ENCODE measurements at places on chromosomes 13 and 19.

GRCh38 chr13:112161521-112162301, 94.8 kb downstream of the SOX1 start:
- no peak for DNase-seq

DNA sequence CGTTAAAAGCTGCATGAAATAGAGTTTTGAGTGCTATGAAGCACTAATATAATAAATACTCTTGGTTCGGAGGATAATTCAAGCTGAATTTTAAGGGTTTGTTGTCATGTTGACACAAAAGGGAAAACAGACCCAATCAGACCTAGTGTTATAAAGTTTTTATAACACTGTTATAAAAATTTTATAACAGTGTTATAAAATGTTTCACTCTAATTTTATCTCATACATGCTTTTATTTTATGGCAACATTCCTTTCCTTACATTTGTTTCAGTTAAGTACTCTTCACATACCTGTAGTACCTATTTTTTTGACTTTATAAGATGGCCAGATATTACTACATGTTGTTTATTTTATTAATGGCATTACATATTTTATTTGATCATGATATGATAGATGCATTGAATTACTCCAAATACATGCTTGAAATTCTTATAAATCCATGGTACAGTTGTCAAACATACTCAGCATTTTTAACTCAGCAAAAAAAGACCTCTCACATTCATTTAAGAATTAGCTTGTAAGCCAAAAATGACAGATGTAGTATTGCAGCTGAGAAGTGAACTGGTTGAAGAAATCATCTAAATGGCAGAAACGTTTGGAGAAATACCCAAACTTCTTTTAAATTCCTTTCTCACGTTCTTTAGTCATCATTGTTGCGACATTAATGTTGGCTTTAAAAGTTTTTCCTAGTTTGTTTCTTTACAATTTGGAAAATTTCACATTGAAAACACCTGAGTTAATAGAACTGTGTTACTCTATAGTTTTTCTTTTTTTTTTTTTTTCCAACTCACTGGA, 104.5 kb downstream of the PIBF1 start:
- DNase-seq = no peak

DNA sequence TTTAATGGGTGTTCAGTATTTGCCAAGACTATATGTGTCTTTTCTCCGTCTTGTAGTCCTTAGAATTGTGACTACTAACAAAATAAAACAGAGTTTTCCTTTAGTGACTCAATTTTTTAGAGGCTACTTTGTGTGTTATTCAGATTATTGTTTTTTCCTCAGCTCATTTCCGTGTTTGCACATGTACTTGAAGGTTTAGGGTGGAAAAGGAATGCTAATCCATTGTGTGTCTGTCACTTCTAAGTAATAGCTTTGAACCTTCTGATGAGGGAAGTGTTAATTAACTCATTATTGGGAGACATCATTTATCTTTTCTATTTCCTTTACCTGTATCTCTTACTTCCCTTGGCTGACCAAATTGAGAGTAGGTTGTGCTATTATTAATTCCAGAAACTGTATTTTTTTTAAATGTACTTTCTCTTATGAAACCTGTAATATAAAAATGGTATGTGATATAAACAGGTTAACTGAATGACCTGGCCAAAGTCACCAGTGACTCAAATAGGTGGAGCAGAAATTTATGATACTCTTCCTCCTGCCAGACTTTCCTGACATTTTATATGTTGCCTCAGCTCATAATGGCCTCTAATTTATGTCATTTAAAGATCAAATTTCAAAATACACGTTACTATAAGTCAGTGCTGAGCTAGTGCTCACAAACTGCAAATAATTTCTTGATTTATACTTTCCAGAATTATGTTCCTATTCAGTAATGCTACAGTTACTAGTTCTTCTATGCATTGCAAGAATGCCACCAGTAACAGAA, 88.8 kb downstream of the LMO7 start:
- DNase-seq = peak; percentile 10

- DNase-seq = no peak
Observed at GRCh38 chr13:67664502-67664901, 434.4 kb upstream of the PCDH9 start.

DNA sequence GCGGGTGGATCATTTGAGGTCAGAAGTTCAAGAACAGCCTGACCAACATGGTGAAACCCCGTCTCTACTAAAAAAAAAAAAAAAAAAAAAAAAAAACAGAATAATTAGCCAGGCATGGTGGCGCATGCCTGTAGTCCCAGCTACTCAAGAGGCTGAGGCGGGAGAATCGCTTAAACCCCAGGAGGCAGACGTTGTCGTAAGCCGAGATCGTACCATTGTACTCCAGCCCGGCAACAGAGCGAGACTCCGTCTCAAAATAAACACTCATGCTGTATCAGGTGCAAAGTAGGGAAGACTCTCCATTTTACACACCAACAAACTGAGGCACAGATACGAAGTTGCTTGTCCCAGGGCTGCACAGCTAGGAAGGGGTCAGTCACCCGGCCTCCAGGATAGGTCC, 15.6 kb downstream of the TLE6 start:
- no peak for DNase-seq

DNA sequence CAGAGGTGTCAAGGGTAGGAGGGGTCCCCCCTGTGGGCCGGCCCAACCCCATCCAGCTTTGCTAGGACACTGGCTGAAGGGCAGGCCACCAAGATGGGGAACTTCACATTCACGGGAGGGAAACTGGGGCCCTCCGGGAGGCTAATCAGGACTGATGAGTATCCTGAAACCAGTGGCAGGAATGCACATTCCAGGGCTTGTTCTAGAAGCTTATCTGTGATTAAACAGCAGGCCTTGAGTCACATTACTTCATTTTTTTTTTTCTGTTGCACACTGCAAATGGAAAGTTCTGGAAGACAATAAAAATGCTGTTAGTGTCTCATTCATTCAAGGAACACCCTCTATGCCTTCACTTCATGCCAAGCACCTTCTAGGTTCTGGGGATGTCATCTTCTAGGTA, 15.5 kb upstream of the SIGLEC11 start:
- DNase-seq = no peak

- peak; percentile 94 for DNase-seq
Observed at GRCh38 chr19:40348125-40348913, at the start of the genes C19orf47 and PLD3. Gene C19orf47 (minus strand): TSS chr19:40348397. CDS start chr19:40341857, 6,540 bp downstream. Gene PLD3 (plus strand): TSS chr19:40348695. CDS start chr19:40366484, 17,789 bp downstream.

DNA sequence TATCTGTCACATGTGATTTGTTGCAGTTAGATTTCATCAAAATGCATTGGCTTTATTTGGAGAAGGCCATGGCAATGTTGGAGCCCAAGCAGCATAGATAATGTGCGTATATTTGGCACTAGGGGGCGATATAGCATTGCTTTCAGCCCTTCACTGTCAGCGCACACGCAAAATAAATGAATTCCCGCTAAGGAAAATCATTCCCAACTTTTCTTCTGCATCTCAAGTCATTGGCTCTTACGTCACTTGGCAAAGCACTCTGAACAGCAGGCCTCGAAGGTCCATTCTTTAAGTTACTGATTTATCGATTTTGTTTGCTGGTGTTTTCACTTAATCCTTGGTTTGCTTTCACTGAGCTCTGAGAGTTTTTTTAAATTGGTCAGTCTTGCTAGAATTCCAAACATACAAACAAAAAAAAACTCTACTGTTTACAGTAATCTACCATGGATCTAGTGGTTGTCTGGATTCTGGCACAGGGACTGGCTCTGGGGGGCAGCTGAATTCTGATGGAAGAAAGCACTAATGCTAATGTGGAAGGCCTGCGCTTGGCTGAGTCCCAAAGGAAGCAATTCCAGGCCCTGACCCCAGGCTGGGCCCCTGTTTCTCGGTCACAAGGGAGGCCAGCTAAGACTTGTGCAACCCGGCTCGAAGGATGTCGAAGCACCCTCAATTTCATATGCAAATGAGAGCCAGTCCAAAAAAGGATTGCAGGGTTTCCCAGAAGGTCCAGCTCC, 97.7 kb upstream of the IPO5 start:
- DNase-seq = peak; percentile 79

- peak; percentile 36 for DNase-seq
Observed at GRCh38 chr19:12723381-12723640, 421 bp downstream of the TNPO2 start.

GRCh38 chr13:32530841-32531253, 7.7 kb downstream of the N4BP2L2 start:
- DNase-seq = no peak

DNA sequence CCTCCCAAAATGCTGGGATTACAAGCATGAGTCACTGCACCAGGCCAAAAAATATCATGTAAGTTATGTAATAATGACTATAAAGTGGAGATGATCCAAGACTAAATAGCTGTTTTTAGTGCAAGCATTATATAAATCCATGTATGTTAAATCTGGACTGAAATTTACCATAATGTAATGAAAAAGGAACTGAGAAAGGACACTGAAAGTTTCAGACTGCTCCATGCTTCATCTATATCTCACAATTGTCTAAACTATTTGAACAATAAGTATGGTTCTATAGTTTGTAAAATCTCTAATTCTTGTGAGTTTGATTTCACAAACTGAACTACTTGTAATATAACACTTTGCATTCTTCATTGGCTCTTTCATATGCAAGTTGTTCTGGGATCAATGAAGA, 2299.5 kb downstream of the PCDH9 start:
- DNase-seq = no peak

GRCh38 chr13:84946192-84946591, 853.0 kb downstream of the SLITRK6 start:
- no peak for DNase-seq

- DNase-seq = no peak
Observed at GRCh38 chr13:113950451-113951245, 23.2 kb downstream of the C13orf46 start.

- DNase-seq = peak; percentile 38
Observed at GRCh38 chr19:15288146-15288963, 44.0 kb downstream of the BRD4 start.

DNA sequence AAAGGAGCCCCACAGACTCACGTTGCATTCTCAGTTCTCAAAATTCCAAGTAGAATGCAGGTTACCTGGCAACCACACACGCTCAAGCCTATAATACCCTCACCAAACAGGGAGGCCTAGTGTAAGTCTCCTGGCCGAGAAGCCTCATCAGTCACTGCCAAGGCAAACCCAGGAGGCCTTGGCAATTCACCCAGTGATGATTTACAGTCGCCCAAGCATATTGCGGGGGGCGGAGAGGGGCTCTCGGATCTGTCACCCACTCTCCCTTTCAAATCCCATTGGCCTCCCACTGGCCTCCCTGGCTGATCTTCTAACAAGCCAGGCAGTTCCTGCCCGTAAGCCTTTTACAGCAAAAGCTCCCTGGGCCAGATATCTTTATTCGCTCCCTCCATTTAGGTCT, 1.1 kb downstream of the AKAP8L start:
- no peak for DNase-seq

GRCh38 chr19:48644839-48645619, 958 bp downstream of the CA11 start:
- DNase-seq = peak; percentile 73

GRCh38 chr13:73578251-73578875, 519.6 kb downstream of the KLF5 start:
- no peak for DNase-seq

DNA sequence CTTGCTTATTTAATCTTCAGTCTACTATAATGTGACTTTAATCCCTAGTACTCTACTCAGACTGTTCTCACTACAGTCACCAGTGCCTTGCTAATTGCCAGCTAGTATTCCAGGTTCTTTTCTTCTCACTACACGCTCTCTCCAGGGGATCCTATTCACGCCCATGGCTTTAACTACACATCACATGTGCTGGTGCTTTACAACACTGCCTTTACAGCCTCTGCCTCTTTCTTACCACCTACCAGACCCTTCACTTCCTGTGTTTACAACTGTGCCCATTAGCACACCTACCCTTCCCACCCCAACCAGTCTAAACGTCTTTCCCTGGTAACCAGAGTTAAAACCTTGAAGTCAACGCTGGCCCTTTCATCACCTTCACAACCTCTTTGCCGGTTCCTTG, 249.5 kb downstream of the DNAJC15 start:
- DNase-seq = no peak

DNA sequence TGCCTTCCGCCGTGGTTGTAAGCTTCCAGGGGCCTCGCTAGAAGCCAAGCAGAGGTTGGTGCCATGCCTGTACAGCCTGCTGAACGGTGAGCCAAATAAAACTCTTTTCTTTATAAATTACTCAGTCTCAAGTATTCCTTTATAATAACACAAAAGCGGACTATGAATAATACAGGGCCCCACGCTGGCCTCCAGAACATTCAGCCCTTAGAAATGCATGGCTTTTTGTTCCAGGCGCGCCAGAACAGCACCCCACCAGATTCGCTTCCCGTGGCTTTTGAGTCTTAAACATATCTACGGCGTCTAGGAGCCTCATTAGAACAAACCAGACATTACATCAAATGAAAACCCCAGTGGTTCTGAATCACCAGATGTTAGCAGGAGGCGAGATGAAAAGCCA, 75.1 kb downstream of the SLC15A1 start:
- DNase-seq = no peak

- no peak for DNase-seq
Observed at GRCh38 chr19:7993560-7993959, 11.9 kb downstream of the ELAVL1 start.

GRCh38 chr13:92265408-92265807, 867.0 kb downstream of the GPC5 start:
- DNase-seq = no peak

DNA sequence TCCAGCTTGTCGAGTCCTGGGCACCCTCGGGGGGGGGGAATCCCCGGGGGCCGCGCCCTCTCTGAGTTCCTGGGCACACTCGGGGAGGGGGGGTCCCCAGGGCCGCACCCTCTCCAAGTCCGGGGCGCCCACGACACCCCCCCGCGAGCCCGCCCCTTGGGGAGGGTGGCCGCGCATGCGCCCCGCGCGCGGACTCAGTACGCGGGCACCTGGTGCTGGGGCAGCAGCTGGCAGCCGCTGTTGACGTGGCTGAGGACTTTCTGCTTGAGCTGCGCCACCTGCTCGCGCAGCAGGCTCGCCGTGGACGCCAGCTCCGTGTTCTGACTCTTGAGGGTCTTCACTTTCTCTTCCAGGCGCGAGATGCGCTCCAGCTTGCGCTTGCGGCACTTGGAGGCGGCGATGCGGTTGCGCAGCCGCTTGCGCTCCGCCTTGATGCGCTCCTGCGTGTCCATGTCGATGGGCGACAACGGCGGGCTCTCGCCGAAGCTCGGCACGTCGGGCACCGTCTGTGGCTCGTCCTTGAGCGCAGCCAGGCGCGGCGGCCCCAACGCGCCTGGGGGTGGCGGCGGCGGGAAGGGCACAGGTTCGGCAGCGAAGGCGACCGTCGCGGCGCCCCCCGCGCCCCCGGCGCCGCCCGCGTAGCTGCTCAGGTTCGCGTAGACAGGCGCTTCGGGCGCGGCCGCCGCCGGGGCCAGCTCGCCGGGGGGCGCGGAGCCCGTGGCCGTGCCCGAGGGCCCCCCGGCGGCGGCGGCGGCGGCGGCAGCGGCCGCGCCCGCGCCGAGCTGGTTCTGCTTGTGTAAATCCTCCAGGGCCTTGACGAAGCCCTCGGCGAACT, 958 bp downstream of the JUND start:
- DNase-seq = peak; percentile 68

- DNase-seq = no peak
Observed at GRCh38 chr13:94309997-94310855, 169.3 kb downstream of the DCT start.

GRCh38 chr13:95546919-95547318, 5.6 kb upstream of the CLDN10 start:
- DNase-seq = no peak

- no peak for DNase-seq
Observed at GRCh38 chr13:113843063-113843654, 20.7 kb downstream of the GAS6 start.
